ENCODE measurements at places on chromosomes 4 and X. TPM values are rescaled to one million over a fixed set of nuclear protein-coding genes. Genes with fewer than 3 reads are reported as not detected.

Gene TREX2
- polyA plus RNA-seq: 1.1 TPM

Gene ADH4
- 0.11 TPM for polyA plus RNA-seq

Gene DRD5
- not detected for polyA plus RNA-seq

Gene RNF212
- polyA plus RNA-seq: 3.5 TPM

Gene SLC9B1
- 0.37 TPM for polyA plus RNA-seq

Gene TMPRSS11A
- polyA plus RNA-seq: not detected

Gene ETDA
- not detected for polyA plus RNA-seq

Gene LRIT3
- 0.20 TPM for polyA plus RNA-seq

Gene BTC
- 0.06 TPM for polyA plus RNA-seq

Gene CD40LG
- 2.2 TPM for polyA plus RNA-seq

Gene ARHGEF38
- polyA plus RNA-seq: not detected

Gene MAGEA12
- polyA plus RNA-seq: 0.03 TPM

Gene TSPAN7
- polyA plus RNA-seq: 7.2 TPM

Gene TAB3
- polyA plus RNA-seq: 6.8 TPM

Gene FHDC1
- 1.1 TPM for polyA plus RNA-seq

Gene HMX1
- polyA plus RNA-seq: not detected

Gene SHROOM3
- polyA plus RNA-seq: 0.44 TPM

Gene OTC
- not detected for polyA plus RNA-seq

Gene RAB39B
- polyA plus RNA-seq: 3.3 TPM

Gene TMEM184C
- 5.0 TPM for polyA plus RNA-seq

Gene ADD1
- polyA plus RNA-seq: 224 TPM

Gene CENPE
- polyA plus RNA-seq: 0.70 TPM

Gene XKRX
- 0.62 TPM for polyA plus RNA-seq

Gene ARX
- not detected for polyA plus RNA-seq

Gene SPANXB1
- polyA plus RNA-seq: not detected

Gene HAND2
- polyA plus RNA-seq: 2.4 TPM

Gene CTAG2
- polyA plus RNA-seq: 7.9 TPM

Gene HMGN5
- polyA plus RNA-seq: 6.3 TPM

Gene MTM1
- 9.8 TPM for polyA plus RNA-seq

Gene PASD1
- not detected for polyA plus RNA-seq

Data from spleen (tissue), 13 donors.